ENCODE measurements at places on chromosomes 7 and 10.

GRCh38 chr10:61001731-61002122 is 57.7 kb upstream of the RHOBTB1 start:
- DNase-seq = no peak

DNA sequence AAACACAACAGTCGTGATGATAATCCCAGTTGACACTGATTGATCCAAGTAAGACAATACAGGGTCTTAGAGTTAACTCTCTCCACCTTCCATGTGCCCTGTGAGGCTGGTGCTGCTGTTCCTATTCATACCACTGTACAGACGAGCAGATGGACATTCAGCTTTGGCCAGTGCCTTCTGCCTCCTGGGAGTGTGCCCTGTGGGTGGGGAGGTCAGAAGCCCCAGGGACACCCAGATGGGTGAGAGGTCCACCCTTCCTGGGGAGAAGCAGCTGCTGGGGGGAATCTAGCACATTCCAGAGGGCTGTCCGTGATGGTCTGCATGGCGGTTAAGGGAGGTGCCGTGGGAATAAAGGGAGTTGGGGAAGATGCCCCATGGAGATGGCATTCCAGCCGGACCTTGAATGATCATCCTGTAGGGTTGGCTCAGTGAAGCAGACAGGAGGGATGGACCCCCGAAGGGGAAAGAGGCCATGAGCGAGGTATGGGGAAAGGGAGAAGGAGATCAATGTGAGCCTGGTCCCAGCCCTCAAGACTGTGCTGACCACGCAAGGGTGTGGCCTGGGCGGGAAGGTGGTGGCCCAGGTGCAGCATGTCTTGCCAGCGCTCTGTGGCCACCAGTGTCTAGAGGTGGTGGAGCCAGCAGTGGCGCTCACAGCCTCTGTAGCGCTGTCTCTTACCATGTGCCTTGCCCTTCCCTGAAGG is 74.0 kb downstream of the ADCY1 start:
- no peak for DNase-seq

- no peak for DNase-seq
Measured at GRCh38 chr7:156096771-156097538, 284.7 kb upstream of the SHH start.

GRCh38 chr10:90804354-90804753 is 53.5 kb downstream of the HTR7 start:
- no peak for DNase-seq

DNA sequence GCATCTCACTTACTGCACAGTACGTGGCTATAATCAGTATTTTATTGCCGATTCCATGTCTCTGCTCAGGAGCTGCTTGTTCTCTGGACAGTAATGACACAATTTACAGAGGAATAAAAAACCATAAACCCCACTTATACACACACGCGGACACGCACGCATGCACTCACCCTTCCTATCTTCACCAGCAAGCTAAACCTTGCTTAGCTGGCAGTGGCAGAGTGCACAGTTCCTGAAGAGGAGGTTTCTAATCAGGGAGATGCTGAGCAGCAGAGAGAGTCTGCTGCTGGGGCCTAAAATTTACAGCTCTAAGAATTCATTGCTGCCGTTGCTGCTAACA is 66.3 kb downstream of the SND1 start:
- DNase-seq = no peak

DNA sequence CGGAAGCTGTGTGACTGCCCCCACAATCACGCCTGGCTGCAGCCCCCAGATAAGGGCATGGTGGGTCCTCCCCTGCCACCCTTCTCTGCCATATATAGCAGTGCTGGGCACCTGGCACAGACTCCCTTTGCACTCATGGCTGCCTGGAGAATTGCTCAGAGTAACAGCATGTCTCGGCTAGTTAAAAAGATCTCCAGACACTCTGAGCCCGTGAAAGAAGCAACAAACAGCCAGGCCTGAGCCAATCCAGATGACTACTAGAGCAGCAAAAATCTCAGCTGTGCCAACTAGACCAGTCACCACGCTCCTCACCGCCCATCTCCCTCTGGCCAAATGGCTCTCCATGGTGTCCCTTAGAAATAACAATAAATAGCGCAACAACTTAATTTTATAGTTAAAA is 71.3 kb downstream of the PARD3 start:
- DNase-seq = no peak

DNA sequence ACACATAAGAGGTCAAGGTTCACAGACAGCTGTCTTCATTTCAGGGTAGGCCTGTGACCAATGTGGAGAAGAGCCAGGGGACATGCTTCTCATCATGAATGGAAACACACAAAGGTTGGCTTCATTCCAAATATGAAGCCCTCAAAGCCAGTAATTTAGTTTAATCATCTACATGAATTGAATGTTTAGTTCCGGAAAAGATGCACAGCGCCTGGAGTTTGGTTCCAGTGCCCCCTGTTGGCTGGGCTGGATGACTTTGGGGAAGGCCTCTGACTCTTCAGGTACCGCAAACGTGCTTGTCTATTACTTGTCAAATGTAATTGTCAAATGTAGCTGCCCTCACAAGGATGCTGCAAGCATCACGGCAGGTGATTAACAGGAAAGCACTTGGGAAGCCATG is 130.7 kb downstream of the ADRA2A start:
- no peak for DNase-seq

DNA sequence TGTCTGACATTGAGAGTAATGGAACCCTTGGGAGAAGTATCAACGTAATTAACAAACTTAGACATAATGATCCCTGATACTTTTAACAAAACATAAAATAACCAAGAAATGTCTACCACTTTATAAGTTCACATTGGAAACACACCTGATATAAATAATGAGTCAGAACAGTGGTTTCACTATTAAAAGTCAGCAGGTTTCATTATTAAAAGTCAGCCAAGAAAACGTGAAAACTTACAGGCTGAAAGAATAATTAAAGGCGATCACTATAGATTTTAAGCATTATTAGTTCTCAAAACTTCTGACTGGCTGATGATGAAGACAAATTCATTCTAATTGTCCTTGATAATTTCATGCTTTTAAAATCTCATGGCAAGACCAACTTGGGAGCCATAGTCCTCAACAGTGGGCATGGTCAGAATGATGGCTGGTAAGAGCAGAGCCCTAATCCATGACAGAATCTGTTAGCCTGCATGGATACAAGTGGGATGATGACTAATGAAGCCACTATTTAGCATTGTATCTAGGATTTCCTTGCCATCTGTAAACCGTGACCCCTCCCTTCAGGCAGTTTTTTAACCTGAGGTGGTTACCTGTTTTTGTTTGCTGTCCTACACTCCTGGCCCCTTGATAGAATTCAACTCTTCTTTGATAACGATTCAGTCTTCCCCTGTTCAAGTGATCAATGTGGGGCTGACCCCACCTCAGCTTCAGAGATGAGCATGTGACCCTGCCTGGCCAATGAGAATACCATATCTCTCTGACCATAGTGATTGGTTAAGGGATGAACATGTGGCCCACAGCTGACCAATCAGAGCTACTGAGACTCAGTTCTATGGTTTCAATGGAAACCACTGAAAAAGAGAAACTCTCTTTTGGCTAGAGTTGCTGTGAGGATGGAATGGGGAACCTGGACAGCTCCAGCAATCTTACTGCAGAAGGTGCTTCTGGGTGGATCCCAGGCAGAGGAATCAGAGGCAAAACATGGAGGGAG is 151.0 kb downstream of the PLPP4 start:
- no peak for DNase-seq

DNA sequence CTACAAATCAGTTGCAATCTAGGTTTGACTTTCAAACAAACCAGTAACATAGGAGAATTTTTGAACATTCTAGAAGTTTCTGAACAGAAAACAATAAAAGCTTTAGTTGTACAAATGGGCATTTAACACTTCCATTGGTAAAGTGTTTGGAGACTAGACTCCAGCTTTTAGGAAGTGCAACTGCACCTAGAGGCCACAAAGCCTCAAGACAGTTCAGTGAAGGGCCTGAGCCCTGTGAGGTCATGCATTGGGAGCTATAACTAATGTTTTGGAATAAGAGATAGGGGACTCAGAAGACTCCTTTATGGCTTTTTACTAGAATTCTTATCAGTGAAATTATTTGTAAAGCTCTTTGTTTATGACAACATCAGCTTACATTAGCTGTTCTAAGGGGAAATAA is 3.0 kb upstream of the EPHB6 start:
- no peak for DNase-seq

DNA sequence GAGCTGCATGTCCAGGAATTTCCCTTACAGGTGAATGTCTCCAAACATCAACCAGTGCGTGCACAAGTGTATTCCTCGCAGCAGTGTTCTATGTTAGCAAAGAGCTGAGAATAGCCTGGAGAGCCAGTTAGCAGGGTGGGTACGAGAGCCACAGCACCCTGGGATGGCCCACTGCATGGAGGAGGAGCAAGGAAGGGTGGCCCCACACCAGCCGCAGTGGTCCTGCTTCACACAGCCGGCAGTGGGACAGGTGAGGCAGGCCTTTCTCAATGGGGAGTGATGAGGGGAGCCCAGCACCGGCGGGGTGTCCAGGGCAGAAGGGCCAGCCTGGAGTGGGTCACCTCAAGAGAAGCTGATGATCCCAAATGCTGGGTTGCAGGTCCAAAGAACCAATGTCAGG is 240.7 kb downstream of the TCERG1L start:
- DNase-seq = no peak

DNA sequence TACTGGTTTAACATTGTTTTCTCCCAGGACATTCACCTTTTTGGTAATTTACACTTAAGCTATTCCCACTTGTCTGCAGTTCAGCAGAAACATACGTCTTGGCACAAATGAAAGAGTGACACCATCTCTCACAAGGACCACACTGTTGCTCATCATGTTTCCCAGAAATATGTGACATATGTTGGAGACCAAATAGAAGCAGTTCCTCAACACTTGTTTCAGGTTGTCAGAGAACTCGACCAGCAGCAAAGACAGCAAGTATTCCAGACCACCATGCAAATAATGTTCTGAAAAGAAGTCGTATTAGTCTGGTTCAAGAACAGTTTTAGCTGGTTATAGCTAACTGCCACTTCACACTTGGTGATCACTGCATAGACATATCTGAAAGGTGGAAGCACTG is 81.3 kb upstream of the KLF6 start:
- no peak for DNase-seq

GRCh38 chr7:37665352-37666022 is 18.1 kb upstream of the GPR141 start:
- no peak for DNase-seq

GRCh38 chr10:5447611-5448071 is 35.3 kb downstream of the NET1 start:
- no peak for DNase-seq

DNA sequence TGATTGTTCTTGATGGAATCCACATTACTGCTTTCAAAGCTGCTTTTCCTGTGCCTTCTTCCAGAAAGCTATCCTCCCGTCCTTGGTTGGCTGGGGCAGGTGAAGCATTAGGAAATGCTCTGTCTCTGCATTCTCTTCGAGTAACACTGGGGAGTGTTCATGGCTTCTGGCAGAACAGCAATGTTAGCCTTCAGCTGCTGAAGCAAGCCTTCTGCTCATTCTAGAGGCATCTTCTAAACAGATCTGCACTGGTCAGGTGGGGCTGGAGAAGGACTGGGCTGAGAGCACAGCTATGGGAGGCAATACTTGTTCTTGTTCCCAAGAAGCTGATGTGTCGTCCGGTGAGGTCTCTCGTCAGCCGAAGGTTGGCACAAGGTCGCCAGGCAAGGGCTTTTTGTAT is 80.6 kb downstream of the MGMT start:
- DNase-seq = no peak

- DNase-seq = no peak
Measured at GRCh38 chr7:26188206-26188956, 12.2 kb downstream of the HNRNPA2B1 start.

- no peak for DNase-seq
Measured at GRCh38 chr7:7709291-7709690, 9.1 kb downstream of the RPA3 start.

DNA sequence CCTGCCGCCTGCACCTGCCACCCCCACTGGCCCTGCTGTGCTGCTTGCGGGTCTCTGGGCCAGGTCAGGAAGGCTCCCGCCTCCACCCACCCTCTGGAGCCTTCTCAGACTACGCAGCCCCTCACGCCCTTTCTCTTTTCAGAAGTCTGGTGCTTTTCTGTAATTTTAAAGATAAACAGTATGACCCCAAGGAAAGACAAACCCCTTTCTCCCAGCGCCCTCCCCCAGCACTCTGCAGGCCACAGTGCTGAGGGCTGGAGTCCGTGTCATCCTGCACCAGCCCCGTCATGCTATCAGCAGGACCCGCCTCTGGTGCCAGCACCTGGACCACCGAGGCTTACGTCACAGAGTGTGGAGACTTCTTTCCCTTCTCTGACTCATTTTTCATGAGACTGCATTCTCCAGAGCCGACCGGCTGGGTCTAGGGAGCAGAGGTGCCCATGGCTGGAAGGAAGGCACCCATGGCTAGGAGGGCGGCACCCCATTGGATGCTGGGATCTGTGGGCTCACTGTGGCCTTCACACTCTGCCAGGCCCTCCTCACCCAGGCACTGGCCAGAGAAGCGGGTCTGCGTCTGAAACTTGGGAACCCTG is 53.4 kb downstream of the CFAP46 start:
- no peak for DNase-seq

- no peak for DNase-seq
Measured at GRCh38 chr10:94075506-94075905, 81.8 kb downstream of the PLCE1 start.

DNA sequence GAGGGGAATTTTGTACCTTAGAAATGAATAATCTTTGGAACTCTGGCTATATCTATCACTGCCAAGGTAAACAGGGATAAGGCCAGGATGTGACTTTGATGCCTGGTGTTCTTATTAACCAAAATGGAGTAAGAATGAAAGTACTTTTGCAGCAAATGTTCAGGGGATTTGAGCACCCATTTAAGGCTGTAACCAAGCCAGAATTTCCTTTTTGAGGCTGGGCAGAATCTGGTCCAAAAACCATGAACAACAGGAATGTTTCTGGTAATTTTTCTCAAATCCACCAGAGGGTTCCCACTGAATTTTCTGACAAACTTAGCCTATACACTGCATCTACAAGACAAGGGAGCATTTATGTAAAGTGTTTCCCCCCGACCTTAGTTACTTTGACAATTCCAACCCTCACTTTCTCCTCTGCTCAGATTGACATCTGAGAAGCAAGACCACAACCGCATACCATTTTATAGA is 120.6 kb downstream of the BAMBI start:
- DNase-seq = no peak

DNA sequence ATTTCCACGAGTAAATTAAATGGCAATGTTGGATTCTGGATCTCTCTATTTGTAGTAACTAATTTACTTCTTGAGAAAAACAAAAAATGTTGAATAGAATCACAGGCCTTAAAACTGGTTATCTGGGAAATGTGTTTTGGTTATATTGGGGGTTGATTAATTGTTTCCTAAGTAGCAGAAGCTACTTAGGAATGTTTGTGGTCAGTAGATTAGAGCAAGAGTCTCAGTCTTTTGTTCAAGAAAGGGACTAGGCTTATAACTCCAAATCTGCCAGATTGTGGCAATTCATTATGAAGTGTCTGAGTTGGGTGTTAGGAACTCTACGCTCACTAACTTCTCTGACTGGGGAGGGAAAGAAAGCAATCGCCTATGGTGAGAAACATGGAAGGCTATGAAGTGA is 244.3 kb upstream of the PHYHIPL start:
- DNase-seq = no peak

GRCh38 chr10:82319074-82319473 is 444.1 kb downstream of the NRG3 start:
- DNase-seq = peak; percentile 48

All from NCI-H1048 (cell line).